ENCODE measurements at places on chromosomes 4 and X.

- no peak for DNase-seq
Observed at GRCh38 chrX:20300822-20301221, 34.1 kb upstream of the RPS6KA3 start.

- no peak for DNase-seq
Observed at GRCh38 chrX:149837167-149837566, 43.8 kb upstream of the MAGEA8 start.

DNA sequence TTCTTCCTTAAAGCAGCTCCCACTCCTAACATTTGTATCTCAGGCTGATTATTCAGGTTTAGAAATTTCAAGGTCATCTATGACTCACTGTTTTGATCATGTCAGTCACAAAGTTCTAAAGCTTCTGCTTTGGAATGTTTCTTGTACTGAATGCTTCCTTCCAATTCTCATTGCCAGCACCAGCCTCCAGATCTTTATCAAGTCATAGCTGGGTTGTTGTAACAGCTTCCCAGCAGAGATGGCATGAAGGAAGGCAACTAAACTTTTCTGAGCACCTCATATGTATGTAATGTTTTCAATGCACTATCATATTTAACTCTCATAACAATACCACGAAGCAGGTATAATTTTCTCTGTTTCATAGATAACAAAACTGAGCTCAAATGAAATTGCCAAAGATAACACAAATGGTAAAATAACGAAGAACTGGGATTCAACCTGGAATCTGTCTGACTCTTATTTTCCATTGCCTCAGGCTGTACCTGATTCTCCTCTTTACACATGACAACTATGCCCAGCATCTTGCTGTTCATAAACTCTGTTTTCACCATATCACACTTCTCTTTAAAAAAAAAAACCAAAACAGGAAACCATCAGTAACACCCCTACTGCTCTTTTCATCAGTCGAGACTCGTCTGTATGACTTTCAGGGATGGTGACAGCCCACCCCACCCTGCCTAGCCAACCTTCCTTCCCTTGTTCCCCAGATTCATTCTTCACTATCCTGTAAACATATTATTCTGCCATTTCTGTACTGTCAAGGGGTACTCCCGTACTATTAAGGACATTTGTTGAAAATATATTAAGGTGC, 13.4 kb downstream of the TRPC3 start:
- DNase-seq, result no peak

GRCh38 chr4:23934915-23935314, 45.1 kb upstream of the PPARGC1A start:
- no peak for DNase-seq
